NCI-H2171 (cell line): ENCODE measurements at places on chromosomes 7 and 10.

DNA sequence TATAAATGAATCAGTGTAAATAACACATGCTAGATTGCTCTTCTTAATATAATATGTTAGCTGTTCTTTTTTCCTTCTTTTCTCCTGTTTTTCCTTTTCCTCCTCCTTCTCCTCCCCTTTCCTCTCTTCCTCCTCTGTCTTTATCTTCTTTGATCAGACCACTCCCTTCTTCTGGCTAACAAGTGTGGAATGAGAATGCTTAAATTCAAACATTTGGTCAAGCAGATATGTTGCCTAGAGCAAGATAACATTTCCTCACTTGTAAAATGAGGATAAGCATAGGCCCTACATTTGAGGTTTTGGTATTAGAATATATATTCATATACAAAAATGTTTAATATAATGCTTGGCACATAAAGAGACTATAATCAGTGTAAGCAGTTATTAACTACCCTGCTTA is 299.1 kb downstream of the PCDH15 start:
- no peak for DNase-seq

- no peak for DNase-seq
Measured at GRCh38 chr7:142440219-142440905, 182.5 kb upstream of the PRSS58 start.

- DNase-seq, result no peak
Measured at GRCh38 chr10:113007343-113007771, 57.3 kb downstream of the TCF7L2 start.

DNA sequence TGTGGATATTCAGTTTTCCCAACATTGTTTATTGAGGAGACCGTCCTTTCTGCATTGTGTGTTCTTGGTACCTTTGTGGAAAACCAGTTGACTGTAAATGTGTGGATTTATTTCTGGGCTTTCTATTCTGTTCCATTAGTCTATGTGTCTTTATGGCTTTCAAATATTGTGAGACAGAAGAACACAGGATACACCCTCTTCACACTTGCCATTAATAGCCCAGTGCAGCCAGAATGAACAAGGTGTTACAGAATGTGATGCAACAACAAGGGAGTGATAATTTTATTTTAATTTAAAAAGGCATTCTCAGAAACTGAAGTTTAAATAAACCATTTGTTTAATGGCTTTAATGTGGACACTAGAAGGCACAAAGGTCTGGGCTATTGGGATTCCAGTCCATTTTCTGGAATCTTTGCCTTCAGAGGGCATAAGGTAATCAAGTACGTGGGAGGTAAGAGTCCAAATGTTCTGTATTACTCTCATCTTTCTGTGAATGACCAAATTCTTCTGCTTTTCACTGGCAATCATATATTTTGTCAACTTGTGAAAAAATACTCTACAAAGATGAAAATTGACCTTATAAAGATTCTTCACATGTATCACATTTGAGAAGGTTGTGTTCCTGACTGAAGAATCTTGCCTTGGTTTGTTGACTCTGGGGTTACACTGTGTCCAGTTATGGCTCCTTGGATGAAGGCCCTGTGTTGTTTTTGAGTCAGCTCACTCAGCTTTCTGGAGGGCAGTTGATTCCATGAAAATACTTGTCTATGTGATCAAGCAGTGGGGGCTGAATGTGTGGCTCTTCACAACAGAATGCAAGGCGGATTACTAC is 962.7 kb downstream of the LRMDA start:
- no peak for DNase-seq

DNA sequence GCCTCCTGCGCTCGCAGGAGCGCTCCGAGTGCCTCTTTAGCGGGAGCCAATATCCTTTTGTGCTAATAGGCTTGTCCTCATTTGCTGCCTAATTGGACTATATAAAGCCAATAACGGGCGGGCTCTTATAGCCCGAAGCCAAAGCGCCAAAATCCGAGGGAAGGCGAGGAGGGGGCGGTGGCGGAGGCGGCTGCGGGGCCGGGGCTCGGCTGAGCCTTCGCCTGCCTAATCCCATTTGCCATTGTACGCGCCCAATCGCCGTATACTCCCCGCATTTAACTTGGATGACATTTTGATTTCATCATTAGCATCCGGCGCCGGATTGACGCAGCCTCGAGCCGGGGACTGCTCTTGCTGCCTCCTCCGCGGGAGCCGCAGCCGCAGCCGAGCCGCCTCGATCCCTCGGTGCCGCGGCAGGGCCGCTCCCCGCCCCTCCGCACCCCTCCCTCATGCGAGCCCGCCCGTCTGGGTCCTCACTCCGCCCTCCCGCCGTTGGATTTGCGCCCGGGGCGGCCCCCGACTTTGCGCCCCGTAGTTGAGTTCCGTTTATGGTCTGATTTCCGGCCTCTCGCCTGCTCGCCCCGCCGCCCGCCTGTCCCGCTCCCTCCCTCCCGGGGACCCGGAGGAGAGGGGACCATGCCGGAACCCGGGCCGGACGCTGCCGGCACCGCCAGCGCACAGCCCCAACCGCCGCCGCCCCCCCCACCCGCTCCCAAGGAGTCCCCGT is at the start of gene HMX3:
TSS of gene HMX3 (plus strand) at position 556 of the 727 bp plus-strand sequence. CDS start at position 637, 81 bp downstream.
- peak; percentile 23 for DNase-seq

DNA sequence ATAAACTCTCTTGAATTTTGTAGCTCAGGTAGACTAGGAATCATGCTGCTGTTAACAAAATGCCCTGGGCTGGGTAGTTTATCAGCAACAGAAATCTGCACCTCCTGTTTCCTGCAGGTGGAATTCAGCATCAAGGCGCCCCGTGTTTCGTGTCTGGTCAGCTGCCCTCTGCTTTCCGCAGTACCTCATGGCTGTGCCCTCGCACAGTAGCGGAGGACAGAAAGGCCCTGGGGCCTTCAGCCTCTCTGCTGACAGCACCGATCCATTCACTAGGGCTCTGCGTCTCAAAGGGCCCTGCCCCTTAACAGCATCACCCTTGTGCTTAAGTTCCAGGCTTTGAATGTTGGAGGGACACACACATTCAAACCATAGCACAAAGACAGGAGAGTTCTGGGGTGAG is 90.0 kb downstream of the DYNC2I1 start:
- no peak for DNase-seq

GRCh38 chr7:147492606-147493005 is 1098.0 kb upstream of the C7orf33 start:
- no peak for DNase-seq

GRCh38 chr7:33024189-33024757 is 38.3 kb downstream of the NT5C3A start:
- DNase-seq, result no peak

DNA sequence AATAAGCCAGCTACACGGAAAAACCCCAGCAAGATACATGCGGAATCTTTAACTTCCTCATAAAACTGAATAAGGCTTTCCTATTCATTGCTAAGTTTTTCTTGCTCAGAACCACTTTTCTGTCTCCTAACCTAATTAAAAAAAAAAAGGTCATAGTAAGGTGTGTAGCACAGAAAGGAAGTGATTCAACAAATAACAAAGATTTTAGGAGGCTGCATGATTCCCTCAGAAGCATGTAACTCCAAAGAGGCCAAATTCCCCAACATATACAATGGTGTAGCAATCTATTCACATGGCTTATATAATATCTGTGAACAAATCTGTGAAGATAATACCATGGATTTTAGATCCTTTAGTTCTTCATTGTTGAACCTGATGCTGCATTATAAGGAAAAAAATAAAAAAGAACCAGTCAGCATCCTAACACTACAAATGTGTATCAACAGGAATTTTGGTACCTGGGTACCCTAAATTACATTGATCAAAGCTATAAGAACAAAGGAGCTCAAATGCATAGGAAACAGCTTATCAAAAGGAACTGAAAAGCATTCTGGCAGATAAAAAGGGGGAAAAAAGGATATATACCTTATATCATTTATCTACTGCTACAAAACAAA is 63.8 kb downstream of the IMMP2L start:
- DNase-seq, result no peak
